SK-N-DZ (cell line): ENCODE measurements at places on chromosomes 5 and 9.
A peak's percentile ranks its signal among the peaks of the same experiment; 100 is the strongest.

- DNase-seq = no peak
Measured at GRCh38 chr5:73431204-73431851, 17.2 kb downstream of the FOXD1 start.

DNA sequence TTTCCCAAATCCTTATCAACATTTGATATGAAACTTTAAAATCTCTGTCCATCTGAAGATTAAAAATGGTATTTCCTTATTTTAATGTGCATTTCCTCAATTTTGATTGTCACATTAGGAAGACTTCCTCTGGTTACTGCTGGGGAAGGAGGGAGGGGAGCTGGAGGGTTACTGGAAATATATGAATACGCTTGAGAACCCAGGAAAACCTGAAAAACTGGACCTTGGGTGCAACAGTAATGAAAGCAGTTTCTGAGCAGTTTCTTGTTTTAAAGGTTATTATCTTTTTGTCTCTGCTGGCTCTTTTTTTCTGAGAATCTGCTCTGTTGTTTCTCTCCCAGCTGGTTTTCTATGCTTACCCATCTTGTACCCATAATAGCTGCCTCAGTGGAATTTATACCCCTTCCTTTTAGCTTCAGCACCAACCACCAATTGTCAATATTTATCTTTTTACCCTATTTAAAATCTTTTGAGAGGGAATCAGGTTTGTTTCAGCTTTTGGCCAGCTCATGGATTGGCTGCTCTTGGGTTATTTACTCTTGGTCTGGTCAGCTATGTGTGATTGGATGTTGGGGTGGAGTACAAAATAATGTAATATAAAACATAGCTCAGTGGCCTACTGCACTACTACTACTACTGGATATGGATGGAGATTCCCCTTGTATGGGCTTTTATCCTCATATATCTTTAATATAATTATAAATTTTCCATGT, 67.4 kb downstream of the UNC13B start:
- DNase-seq = no peak

DNA sequence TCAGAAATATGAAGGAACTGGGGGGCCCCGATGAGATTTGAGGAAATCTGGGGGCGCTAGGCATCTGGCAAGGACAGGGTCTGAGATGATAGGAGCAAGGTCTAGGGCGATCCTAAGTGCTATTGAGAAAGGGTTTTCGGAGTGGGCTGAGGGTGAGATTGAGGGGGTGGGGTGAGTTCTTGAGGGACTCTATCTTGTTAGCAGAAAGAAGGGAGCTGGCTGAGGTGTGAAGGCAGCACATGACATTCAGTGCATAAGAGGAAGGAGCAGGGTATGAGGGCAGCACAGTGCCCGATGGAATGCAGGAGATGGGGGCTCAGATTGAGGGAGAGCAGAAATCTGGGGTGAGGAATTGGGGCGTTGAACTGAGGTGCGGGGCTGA, 640 bp downstream of the TRIM32 start:
- DNase-seq = peak; percentile 18

DNA sequence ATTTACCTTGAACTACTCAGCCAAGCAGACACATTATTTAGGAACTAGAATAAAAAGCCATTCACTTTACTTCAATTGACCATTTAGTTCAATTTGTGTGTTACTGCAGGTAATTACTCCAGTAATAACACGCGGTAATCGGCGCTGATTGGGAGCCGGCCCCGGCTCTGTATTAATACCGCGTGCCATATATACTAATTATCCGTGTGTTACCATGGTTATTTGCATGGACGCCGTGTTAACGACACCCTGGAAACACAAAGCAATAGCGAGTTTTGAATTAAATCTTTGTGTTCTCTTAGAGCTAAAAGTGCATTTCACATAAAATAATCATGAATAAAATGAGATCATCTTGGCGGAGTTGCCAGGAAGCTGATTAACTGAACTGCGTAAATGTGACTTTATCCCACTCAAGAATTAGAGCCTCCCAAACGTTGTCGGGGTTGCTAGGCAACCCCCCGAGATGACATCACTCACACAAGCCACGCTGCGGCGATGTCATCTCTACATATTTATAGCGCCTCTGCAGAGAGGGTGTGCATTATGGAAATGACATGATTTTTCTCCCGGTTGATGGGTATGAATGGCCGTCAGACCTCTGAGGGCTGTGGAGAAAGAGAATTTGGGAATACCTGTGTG, 41.4 kb upstream of the RNU6ATAC start:
- peak; percentile 68 for DNase-seq

- DNase-seq = no peak
Measured at GRCh38 chr9:131272212-131272611, 4.1 kb downstream of the FAM78A start.

DNA sequence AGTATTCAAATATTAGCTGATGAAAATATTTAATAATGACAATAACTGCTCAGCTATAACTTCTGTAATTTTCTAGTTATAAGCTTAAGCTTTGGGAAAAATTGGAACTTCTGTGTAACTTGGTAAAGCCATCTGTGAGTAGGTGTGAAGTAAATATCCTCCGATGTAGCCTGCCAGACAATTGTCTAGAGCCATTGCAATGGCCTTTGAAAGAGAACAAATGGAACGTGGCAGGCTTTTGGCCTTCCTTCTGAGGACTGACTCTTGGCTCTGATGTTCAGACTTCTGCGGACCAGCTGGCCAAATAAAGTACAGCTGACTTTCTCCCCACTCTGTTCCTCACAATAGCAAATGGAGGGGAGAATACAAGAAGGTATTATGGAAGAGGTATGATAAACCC, 203.4 kb upstream of the NMUR2 start:
- DNase-seq = no peak

GRCh38 chr9:131543141-131543540, 2.2 kb upstream of the PRRT1B start:
- no peak for DNase-seq

GRCh38 chr5:124639095-124639665, 107.3 kb downstream of the ZNF608 start:
- DNase-seq = peak; percentile 86

- DNase-seq = no peak
Measured at GRCh38 chr5:173326501-173326960, 1.7 kb downstream of the STC2 start.

- no peak for DNase-seq
Measured at GRCh38 chr5:157793301-157793700, 49.8 kb downstream of the LSM11 start.

DNA sequence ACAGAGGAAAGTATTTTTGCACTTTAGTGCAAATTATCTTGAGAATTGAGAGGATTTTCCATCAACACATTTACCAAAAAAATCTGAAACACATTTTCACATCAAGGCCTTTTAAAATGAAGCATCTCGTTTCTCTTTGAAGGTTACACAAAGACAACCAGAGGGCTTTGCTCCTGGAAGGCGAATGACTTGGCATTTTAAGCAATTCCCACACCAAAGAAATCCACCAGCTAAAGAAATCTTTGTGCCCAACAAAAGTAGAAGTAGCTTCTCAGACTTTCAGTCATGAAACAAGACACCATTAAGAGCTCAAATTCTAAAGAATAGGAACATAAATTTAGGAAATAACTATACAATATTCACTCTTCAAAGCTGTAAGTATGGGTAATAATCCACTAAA, 59.9 kb downstream of the HABP4 start:
- no peak for DNase-seq

DNA sequence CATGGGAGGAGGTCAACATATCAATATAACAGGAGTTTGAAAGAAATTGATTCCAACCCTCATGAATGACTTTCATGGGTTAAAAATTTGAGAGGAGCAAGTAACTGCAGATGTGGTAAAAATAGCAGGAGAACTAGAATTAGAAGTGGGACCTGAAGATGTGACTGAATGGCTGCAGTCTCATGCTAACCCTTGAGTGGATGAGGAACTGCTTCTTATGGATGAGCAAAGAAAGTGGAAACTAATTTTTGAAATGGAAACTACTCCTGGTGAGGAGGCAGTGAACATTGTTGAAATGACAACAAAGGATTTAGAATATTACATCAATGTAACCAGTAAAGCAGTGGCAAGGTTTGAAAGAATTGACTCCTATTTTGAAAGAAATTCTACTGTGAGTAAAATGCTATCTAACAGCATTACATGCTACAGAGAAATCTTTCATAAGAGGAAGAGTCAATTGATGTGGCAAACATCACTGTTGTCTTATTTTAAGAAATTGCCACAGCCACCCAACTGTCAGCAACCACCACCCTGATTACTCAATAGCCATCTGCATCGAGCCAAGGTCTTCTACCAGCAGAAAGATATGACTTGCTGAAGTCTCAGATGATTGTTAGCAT, 1683.2 kb downstream of the MAT2B start:
- DNase-seq = no peak

GRCh38 chr5:117295941-117296340, 721.3 kb upstream of the SEMA6A start:
- DNase-seq = no peak

DNA sequence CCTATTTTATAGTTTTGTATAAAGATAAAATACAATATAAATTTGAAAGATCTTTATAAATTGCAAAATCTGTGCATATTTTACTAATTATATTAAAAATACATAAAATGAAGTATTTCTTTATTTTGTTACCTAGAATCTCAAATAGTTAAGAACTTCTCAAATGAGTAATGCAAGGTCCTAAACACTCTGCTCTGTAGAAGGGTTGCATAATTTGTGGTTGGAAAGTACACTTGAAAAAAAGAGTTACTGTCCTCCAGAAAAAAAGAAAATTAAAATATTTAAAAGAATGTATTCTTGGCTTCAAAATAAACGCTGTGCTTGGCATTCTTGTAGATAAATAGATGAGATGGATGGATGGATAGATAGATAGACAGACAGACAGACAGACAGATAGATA, 428.8 kb upstream of the CDH6 start:
- no peak for DNase-seq

- DNase-seq = no peak
Measured at GRCh38 chr9:75369989-75370388, 281.7 kb downstream of the OSTF1 start.

DNA sequence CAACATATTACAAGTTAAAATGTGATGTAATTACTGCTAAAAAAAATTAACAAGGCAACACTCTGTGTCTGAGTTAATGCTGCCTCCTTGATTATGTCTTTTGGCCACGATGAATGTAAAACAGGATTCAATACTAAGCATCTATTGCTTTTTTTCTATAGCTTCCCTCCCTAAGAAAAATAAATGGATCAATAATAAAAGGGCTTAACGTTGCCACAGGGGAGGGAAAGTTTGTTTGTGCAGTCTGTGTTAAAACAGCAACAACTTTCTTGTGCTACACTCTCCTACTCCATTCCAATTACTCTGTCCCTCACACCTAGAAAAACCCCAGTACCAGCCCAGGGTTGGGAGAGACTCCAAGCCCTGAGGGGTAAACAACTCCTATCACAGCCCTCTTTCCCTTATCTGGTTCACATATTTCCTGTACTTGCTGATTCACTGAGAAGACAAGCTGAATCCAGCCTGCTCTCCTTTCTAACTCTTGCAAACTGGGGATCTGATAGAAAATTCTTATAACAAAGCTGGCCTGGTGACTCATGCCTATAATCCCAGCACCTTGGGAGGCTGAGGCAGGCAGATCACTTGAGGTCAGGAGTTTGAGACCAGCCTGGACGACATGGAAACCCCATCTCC, 44.8 kb downstream of the PTPN3 start:
- no peak for DNase-seq

DNA sequence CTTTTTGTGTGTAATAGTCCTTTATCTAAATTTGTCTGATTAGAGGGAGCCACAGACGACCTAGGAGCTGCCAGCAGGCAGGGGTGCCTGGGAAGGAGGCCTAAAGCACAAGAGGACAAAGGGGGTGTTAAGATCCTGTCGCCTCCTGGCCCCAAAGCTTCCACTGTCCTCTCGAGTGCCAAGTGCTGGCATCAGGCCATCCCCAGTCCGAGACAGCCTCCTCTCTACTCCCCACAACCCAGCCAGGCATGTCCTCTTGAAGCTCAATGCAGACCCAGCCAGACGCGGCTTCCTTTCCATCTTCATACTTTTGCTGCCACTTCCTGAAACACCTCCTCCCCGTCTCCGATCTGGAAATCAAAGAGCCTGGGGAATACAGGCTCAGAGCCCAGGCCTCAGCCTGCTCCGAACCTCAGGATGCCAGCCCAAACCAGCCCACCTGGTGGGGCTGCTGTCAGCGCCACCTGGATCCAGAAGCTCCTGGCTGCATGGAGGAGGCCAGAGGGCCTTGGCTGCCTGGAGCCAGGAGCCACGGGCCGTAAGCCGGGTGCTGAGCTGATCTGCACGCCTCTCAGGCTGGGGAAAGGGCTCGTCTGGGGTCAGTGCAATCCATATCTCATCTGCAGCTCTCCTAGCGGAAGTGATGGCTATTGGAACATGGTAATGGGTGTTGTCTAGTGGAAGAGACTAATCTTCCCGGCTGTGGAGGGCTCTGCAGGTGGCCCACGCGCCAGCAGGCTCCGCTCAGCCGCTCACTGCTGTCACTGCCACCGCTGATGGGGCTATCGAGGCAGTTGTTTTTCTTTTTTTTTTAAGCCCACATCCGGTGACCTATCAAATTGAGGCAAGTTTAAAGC, 60.2 kb upstream of the FUBP3 start:
- peak; percentile 42 for DNase-seq

- DNase-seq = no peak
Measured at GRCh38 chr5:143143973-143144372, 259.5 kb downstream of the NR3C1 start.

GRCh38 chr9:91902475-91903125, 47.4 kb downstream of the ROR2 start:
- DNase-seq = no peak

- peak; percentile 17 for DNase-seq
Measured at GRCh38 chr9:14529054-14529453, 164.2 kb downstream of the ZDHHC21 start.

- no peak for DNase-seq
Measured at GRCh38 chr9:84139296-84140070, 158.9 kb downstream of the RMI1 start.

DNA sequence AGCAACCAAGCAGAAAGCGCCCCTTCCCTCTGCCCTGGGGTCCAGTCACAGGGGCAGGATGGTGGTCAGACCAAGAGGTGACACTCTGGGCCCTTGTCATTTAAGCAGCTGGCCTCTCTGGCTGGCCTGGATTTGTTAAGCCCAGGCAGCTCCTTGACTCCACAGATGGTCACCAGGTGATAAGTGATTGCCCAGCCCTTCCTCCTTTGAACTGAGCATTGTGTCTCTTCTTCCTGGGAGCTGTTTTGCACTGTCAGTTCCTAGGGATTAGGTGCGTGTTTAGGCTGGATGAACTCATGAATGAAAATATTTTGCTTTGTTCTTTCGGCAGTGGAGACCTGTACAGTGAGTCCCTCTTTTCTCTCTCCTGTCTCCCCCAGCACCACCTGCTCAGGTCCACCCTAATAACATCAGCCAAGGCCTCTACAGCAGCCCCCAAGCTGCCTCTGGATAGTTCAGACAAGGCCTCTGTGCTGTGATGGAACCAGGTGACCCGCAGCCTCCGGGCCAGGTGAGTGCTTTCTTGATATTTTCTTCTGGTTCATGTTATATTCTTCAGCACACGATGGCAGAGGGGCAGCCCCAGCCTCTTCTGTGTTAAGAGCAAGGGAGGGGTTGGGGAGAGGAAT, 139.7 kb upstream of the PITX1 start:
- no peak for DNase-seq

- no peak for DNase-seq
Measured at GRCh38 chr9:23554686-23555085, 271.4 kb downstream of the ELAVL2 start.

- no peak for DNase-seq
Measured at GRCh38 chr5:33212900-33213299, 227.9 kb upstream of the TARS1 start.

GRCh38 chr5:58459146-58460001, 512 bp downstream of the PLK2 start:
- peak; percentile 57 for DNase-seq

GRCh38 chr9:131060900-131061630, 35.3 kb upstream of the AIF1L start:
- DNase-seq = no peak
